ENCODE measurements at places on chromosomes 1 and 21.

GRCh38 chr1:204171751-204172178 is 5.6 kb upstream of the REN start:
- DNase-seq = no peak

DNA sequence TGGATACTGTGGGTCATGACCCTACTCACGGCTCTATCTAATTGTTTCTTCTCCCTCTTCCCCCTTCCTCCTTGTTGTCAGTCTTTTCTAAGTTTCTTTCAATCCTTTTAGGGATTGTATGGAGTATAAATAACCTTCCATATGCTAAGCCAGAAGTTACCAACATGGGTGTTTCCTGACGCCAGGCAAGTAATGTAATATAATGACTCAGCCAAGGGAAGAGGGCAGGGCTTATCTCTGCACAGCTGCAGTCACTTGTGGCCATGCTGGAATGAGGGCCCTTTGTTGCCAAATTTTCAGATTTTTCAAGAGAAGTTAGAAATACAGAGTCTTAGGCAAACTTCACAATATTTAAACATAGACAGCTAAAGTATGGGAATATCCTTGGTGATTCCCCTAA is 194.6 kb downstream of the ST6GALNAC3 start:
- no peak for DNase-seq

DNA sequence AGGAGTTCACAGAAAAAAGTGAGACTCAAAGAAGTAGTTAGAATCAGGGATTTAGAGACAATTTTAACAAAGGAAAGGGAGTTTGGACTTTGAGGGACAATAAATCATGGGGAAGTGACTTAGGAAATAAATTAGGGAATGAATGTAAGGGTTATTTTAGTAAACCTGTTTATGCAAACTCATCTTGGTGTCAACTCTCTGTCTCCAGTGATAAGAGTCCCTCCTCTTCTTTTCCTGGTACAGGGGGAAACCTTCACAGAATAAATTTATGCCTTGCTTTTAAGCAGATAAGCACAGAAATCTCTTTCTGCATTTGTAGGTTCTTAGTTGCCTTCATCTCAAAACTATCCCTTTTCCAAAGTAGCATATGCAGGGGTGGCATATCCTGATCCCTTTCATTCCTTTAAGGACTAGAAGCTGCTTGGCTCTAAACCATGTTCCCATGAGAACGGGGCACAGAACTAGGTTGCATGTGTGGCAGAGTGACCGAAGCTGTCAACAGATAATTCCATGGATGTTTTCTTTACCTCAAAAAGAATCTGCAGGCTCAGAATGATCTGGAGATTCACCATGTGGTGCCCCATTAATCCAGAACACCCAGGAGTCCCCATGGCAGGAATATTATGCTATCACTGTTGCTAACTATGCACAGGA is 155.4 kb downstream of the ZNF648 start:
- DNase-seq = no peak

GRCh38 chr1:202954057-202954745 is 3.9 kb downstream of the ADIPOR1 start:
- no peak for DNase-seq

DNA sequence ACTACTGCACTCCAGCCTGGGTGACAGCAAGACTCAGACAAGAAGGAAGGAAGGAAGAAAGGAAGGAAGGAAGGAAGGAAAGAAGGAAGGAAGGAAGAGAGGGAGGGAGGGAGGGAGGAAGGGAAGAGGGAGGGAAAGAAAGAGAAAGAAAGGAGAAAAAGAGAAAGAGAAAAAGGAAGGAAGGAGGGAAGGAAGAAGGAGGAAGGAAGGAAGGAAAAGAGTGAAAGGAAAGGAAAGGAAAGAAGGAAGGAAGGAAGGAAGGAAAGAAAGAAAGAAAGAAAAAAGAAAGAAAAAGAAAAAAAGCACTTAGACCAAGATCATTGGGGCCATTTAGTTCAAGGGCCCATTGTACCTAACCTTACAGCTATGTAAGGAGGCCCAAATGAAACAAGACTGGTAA is 42.3 kb downstream of the PAFAH2 start:
- DNase-seq = no peak
